Right renal pelvis (tissue), 4 donors: ENCODE measurements at places on chromosomes 3 and 15. TPM values are rescaled to one million over a fixed set of nuclear protein-coding genes. Genes with fewer than 3 reads are reported as not detected.

ACKR2 gene
- polyA plus RNA-seq, result 2.6 TPM

ACVR2B gene
- polyA plus RNA-seq, result 17.2 TPM

DUOX2 gene
- polyA plus RNA-seq, result 0.08 TPM

GHSR gene
- polyA plus RNA-seq, result not detected

HRH1 gene
- 3.0 TPM for polyA plus RNA-seq

TRH gene
- 0.51 TPM for polyA plus RNA-seq

HAUS2 gene
- polyA plus RNA-seq, result 22.0 TPM

PLA2G4D gene
- polyA plus RNA-seq, result 0.09 TPM

GRCh38 chr3:141378556-141378955 is 10.3 kb downstream of the ZBTB38 start:
- no peak for DNase-seq

GRCh38 chr3:56800832-56801661 is 702 bp downstream of the ARHGEF3 start:
- no peak for DNase-seq

GRCh38 chr3:159001711-159002110 is 199.9 kb downstream of the MFSD1 start:
- no peak for DNase-seq

GRCh38 chr3:32457971-32458471 is 44.6 kb downstream of the CMTM6 start:
- no peak for DNase-seq

GRCh38 chr3:51224283-51224682 is 160.8 kb upstream of the MANF start:
- no peak for DNase-seq

- no peak for DNase-seq
Observed at GRCh38 chr3:8266730-8267131, 234.9 kb upstream of the LMCD1 start.

GRCh38 chr3:62919784-62920465 is 44.7 kb upstream of the CADPS start:
- no peak for DNase-seq

GRCh38 chr15:71757741-71758530 is 52.4 kb upstream of the NR2E3 start:
- no peak for DNase-seq

DNA sequence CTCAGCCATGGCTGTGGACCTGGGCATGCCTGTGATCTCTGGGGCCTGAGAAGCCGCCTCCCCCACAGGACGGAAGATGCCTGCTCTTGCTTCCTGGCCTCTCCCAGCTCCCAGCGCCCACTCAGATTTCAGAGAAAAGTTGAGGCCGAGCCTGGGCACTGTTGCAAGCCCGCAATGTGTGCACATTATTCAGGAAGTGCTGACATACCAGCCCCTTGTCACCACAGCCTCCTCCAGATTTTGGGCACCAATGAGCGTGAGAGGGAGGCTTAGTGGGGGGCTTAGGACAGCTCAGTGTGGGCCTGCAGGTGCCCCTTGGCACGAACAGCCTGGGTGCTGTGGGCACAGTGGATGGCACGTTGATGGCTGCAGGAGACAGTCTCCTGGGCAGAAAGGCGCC is 1400.9 kb upstream of the ALCAM start:
- DNase-seq, result no peak

- DNase-seq, result no peak
Observed at GRCh38 chr15:55673287-55673686, 69.7 kb downstream of the PRTG start.

- peak; percentile 69 for DNase-seq
Observed at GRCh38 chr15:39180483-39180933, 400.4 kb upstream of the THBS1 start.

DNA sequence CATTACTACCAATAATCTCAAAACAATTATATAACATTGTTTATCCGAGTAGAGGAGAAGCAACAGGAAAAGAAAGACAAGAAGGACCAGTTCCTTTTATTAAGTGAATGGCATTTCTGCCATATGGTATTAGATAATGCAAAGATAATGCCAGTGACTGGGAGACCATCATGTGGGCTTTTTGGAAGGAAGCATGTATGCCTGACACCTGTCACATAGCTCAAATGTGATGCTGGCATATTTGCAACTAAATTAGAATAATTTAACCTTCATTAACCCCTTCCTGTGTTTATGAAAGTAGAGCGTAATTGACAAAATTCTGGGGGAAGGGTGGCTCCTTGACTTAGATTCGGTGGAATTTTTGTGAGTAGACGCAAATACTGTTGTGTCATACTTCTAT is 733.0 kb downstream of the TUSC7 start:
- DNase-seq, result no peak

GRCh38 chr3:24523988-24524727 is 29.5 kb upstream of the THRB start:
- DNase-seq, result no peak

DNA sequence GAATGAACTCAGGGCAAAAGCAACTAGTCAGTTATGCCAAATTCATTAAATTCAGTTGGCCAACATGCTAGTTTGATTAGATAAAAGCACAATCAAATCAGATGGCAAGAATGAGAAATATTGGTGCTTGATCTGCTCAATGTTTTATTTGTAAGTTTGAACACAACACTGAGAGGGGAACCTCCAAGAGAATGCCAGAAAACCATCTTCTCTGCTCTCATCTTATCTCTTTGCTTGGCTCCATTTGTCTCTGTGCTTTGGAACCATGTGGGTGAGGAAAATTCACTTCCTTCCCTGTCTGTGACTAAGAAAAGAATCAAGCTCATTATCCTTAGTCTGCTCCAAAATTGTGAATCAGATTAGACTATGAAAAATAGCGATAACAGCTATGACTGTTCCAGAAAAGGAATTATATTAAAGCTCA is 43.6 kb upstream of the DCBLD2 start:
- DNase-seq, result no peak

GRCh38 chr3:114707252-114707860 is 413.5 kb downstream of the TIGIT start:
- DNase-seq, result no peak

DNA sequence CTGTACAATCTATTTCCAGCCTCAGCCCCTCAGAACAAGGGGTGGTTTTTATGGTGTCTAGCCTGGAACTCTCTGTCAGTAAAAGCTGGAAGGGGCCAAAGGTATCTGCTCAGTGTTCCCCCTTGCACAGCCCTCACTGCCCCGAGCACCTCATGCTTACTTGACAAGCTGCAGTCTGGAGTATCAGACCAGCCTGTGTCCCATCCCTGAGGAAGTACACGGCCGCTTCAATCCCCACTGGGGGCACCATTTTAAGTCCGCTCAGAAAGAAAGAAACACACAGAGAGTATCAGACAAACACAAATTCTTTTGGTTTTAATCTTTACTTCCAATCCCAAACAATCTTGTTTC is 32.4 kb downstream of the UMPS start:
- DNase-seq, result no peak

DNA sequence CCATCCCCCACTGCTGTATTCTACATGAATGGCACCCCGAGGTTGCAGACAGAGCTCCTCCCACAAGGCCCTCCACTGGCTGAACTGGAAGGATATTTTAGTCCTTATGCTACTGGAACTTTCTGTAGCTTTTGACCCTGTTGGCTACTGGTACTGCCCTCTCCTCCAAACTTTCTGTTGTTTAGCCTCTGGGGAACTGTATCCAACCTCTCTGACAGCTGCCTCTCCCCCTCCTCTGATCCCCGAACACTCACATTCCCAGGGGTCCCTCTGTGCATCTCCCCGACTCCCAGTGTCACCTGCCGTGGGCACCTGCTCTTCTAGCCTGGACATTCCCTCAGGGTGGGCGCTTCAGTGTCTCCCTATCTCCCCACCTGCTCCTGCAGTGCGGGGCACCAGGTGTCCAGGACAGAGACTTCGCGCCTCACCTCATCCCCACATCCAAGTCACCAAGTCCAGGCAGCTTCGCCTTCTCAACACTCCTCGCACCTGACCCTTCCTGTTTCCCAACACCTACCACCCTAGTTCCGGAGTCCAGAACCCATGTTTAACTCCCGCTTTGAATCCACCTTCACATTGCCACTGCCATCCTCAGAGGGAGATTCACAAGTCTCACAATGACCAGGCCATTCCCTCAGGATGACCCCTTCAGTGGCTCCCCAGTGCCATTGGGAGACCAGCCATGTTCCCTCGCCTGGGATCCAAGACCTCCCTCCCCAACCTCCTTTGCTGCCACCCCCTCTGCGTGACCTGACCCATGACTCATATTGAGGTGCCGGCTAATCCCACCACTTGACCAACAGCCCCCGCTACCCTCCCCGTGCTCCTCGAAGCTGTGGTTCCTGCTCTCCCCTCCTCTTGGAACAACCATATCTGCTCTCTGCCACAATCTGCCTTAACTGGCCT is 34.2 kb downstream of the BDH1 start:
- DNase-seq, result no peak

DNA sequence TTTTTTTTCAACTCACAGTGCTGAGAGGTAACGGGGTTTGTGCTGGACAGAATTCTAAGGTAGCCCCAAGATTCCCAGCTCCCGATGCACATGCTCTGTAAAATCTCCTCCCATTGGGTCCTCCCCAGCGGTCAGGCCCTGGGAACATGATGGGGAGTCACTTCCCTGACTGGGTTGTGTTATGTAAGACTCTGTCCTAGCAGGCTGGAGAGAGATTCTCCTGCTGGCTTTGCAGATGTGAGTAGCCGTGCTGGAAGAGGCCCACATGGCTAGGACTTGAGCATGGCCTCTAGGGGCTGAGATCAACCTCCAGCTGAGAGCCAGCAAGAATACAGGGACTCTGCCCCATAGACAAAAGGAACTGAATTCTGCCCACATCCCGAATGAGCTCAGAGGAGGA is 83.7 kb upstream of the OXTR start:
- no peak for DNase-seq

GRCh38 chr15:63136742-63137141 is 15.1 kb downstream of the LACTB start:
- DNase-seq, result no peak

GRCh38 chr15:55613727-55614126 is 25.6 kb upstream of the PYGO1 start:
- DNase-seq, result no peak

DNA sequence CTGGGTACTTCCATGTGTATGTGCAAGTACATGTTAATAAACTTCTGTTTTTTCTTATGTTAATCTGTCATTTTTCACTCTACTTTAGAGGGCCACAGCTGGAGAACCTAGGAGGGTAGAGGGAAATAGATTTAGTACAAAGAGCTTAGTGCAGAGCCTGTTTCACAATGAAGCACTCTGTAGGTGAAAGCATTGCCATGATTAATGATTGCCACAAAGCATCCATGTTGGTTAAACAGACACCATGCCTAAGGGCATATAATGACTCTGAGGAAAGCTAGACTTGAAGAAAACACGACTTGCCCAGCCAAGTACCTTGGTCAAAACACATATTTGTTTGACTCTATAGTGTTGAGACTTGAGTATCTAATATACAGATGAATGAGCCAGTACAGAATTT is 338.4 kb downstream of the FHIT start:
- DNase-seq, result no peak

GRCh38 chr3:127835993-127836882 is 13.9 kb upstream of the MGLL start:
- DNase-seq, result no peak

DNA sequence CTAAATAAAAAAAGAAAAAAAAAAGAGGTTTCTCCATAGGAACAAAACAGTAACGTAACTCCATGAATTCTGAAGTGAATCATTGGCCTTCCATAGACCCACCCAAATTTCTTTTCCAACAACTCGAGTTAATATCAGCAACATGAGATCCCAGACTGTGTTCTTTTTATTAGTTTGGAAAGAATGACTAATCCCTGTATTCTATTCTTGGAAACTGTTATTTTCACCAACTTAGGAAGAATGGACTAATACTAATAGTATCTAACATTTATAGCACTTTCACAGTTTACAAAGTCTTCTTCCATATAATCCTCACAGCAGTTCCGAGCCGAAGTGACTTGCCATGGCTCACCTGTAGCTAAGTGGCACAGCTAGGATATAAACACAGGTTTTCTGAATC is 72.7 kb upstream of the SLC4A7 start:
- DNase-seq, result no peak

DNA sequence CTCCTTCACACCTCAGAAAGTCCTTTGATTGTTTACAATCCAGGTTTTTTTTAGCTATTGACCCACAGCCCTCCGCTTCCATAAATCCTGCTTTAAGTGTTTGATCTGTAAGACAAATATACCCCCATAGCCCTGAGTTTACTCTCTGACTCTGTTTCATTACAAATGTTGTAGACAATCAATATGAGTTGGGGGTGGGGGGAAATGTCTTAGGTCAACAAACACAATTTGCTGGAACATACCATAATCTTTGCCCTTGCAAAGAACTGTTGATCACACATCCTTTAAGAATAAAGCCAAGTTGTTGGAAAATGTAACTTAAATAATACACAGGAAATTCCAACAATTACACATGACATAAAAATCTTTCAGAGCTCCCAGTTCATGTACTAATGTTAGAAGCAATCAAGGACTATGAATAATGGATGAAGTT is 301.8 kb upstream of the SEMA6D start:
- DNase-seq, result peak; percentile 30
